ENCODE measurements at places on chromosomes 11 and 22.
A peak's percentile ranks its signal among the peaks of the same experiment; 100 is the strongest.

- no peak for DNase-seq
These were observed 328.2 kb downstream of the TTC28 start for GRCh38 chr22:28351476-28351875.

DNA sequence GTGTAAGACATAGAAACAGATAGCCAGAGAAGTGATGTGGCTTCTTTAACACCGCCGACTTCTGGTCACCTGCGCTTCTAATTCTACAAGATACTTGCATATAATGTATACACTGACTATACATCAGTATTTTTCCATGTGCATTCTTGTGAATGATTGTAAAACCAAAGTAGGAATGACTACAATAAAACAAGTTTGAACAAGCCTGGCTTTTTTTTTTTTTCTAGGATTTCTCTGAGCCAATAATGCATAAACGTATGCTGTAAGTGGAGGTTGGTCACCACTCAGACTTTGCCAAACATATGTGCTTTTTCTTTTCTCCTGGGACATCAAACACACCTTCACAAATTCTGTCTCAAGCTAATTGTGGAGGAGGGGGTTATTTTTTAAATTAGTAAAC, 237.8 kb upstream of the KIRREL3 start:
- DNase-seq, result no peak

DNA sequence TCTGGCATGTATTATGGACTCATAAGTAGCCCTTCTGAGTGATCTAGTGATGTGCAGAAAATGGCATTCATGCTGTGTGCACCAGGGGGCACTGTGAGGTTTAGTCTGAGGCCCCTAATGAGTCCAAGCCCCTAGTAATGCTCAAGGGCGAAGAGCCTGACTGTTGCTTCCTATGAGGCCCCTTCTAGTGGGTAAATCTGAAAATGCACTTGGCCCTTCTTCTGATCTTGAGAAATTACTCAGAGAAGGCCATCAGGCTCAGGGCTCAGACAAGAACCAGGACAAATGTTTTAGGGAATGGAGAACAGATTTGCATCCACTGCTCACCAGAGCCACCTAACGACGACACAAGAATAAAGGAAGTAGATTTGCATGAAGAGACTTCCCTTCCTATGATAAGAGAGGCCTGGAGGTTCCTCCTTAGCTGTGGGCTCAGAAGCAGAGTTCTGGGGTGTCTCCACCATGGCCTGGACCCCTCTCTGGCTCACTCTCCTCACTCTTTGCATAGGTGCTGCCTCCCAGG, 75.8 kb downstream of the GGTLC2 start:
- no peak for DNase-seq

DNA sequence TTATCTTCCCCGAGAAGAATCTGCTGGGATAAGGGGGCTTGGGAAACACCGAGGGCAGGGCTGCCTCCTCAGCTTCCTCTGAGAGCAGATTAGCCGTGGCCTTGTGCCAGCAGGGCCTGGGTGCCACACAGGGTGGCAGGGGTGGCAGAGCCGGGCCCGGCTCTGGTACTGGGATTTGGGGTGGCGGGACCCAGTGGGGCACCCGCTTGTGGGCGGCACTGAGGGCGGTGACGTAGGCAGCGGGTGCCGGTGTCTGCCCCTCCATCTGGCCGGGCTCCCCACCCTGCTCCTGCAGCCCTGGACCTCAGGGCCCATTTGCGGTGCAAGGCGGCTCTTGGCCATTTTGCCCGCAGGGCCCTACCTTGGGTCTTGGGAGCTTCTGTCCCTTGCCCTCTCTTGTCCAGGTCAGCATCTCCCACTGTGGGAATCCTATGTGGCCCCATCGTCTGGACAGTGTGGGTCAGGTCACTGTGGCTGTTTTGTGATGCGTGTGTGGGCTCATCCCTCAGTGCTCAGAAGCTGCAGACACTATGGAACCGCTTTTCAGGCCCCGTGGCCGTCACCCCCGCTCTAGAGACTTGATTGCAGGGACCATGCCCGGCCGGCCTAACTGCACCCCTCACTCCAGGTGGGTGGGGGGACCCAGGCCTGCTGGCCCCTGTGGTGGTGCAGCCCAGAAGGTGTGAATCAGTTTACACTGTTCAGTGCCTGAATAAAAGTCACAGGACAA, 29.7 kb upstream of the KRTAP5-6 start:
- DNase-seq, result no peak

- peak; percentile 81 for DNase-seq
These were observed 3.7 kb upstream of the DPF2 start for GRCh38 chr11:65329944-65330403.

DNA sequence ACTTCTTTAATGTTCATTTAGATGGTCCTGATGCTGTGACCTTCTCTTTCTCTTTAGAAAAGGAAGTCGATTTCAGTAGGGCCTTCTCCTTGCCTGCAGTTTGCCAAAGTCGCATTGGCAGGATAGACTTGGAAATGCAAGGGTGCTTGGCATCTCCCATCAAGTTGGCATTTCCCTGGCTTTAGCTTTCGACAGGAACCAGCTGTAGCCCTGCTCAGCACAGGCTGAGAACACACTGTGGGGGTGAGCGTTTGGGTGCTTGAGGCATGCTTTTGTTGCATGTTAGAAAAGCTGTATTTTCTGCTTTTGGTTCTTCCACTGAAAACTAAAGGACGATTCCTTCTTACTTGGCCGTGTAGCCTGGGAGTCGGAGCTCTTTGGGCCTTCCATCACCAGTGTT, 37.7 kb downstream of the LDLRAD3 start:
- DNase-seq, result no peak

GRCh38 chr22:50708474-50708873, 29.5 kb upstream of the ACR start:
- DNase-seq, result no peak

- DNase-seq, result peak; percentile 8
These were observed 758 bp downstream of the PDXP start for GRCh38 chr22:37659066-37659896.

GRCh38 chr11:19557720-19558140, 154.9 kb upstream of the NAV2 start:
- peak; percentile 71 for DNase-seq

DNA sequence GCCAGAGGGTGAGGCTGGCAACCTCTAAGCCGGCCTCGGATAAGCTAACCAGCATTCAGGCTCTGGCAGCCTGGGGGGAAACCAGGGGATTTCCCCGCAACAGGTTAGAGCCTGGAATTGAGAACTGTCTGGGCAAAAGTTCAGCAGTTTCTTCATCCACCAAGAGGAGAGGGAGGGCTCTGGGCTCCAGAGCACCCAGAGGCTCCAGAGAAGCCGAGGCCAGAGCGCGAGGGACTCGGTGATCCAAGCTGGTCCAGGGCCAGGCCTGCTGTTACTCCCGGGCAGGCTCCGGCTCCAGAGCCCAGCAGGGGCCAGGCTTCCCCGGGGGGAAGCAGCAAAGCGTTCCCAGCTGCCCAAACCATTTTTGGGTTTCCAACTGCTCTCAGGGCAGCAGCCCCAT, 13.3 kb upstream of the SH3BP1 start:
- DNase-seq, result no peak

DNA sequence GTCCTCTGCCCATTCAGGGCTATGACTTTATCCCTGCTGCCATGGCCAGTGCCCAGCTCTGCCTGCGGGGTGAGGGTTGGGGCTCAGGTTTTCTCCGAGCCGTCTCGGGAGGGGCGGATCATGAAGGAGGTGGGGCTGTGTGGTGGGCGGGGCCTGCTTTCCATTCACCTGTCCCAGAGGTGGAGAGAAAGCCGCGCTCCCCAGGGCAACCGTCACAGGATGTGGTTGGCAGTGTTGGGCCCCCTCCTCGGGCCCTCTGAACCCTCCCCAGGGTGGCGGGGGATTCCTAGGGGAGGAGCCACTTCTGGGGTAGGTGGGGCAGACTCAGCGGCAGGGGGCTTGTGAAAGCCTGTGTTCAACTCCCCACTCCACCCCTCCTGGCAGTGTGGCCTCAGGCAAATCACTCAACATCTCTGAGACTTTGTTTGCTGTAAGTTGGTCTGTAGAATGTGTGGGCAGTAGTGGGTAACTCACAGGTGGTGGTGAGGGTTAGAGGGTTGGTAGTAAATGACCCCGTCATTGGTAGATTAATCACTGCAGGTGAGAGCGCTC, 50.3 kb downstream of the CD6 start:
- no peak for DNase-seq

DNA sequence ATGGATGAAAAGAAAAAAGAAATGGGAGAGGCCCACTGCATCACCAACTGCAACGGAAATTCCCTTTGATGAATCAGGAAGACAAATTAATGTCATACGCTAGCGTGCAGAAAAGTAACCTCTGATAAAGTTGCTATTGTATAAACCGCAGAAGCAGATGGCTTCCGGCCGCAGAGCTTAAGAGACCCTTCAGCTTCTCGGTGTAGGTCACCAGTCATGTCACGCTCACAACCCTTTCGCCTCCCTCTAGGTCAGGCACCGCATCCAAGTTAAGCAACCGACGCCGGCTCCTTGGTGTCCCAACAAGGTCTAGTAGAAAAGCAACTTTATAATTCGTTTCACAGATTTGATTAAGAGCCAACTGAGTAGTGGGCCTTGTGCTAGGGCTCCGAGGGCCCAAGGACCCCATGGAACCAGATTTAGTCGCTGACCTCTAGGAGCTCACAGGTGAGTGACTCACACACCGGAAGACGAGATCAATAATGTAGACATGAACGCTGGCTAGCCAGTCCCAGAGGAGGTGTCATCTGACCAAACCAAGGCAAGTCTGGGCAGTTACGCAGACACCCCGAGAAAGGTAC, 1.2 kb upstream of the ZFP91 start:
- DNase-seq, result no peak

DNA sequence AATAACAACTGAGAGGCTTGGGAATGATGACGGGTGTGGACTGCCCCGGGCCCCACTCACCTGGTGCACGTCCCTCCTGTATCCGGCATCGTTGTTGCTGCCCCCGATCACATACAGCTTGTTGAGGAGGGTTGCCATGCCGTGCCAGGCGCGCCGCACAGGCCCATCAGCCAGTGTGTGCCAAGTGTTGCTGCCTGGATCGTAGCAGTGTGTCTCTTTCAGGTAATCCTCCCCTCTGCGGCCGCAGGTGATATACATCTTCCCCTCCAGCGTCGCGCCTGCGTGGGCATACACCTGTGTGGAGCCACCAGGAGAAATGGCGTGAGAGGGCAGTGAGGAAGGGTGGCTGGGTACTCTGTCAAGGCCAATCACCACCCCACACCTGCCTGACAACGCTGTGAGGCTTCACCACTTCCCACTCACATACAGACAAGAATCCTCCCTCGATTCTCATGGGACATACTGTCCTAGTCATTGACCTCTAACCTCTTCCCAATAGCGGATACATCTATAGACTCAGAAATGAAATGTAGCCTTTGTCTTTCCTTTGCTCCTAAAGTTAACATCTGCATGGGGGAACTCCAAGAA, 8.9 kb upstream of the SCARF2 start:
- DNase-seq, result no peak

GRCh38 chr11:62015615-62016014, 48.2 kb upstream of the FTH1 start:
- no peak for DNase-seq

DNA sequence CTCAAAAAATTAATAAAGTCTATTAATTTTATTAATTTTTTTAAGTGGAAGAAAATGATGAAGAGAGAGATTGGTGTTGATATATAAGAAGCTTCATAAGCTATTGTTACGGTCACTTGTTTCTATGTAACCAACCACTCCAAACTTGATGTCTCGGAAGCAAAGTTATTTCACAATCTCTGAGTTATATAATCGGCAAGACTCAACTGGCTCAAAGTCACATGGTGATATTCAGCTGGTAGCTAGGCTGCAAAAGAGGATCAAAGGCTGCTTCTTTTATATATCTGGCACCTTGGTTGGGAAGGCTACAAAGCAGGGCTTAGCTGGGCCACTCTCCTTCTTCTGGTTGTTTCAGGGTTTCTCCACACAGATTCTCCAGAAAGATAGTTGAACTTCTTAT, 245.1 kb upstream of the ARHGAP42 start:
- no peak for DNase-seq

DNA sequence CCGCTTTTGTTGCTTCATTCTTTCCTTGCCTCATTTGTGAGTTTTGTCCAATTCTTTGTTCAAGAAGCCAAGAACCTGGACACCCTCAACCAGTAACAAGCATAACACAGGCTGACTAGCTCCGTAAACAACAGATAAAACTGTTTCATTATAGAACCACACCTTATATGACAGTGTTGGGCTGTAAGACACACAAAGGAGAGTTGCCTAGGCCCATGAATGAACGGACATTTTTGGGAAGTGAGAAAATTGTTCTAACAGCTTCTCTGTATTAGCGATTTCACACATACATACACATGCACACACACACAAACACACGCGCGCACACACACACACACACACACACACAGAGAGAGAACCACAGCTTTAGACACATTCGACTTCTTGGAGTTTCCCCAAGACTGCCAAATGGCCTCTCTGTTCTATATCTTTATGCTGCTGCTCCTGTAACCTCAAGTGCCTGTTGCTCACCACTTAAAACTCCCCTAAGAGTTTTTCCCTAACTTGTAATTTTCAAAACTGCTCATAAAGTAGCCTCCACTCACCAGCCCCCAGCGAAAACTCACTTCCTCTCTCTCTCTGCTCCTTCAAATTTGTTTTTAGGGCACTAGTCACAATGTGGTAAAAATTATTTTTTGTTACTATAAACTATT, 35.9 kb downstream of the CTSC start:
- no peak for DNase-seq

- DNase-seq, result no peak
These were observed 38.8 kb downstream of the IRAG1 start for GRCh38 chr11:10654811-10655150.

DNA sequence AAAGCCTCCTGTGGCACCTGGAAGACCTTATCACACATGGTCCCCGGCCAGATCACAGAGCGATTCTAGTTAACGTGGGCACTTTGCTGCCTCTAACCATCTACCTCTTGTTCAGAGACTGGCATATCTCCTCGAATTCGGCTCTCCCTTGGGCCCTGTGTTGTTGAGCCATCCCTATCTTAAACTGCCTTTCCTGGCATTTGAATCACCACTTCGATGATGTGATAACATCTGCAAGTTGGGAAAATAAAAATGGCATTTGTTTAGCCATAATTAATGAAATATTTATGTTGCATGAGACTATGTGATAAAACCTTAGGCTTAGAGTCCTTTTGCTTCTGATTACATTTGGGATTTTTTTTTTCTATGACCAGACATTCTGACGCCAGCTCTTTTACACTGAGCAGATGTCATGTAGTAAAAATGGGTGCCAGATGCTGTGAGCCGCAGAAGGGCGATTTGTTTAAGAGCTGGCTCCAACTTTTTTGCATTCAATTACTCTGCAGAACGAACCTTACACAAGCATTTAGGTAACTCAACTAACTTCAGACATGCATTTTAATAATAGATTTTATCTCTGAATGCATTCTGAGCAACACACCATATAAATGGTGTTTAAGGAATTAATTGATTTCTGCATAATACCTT, 58.5 kb upstream of the PARVA start:
- no peak for DNase-seq
